Activated T-cell treated with anti-CD3 and anti-CD28 coated beads, Interleukin-2, amount 50 U/mL, for 4 hours (primary cell): ENCODE measurements at places on chromosomes 12 and 14. TPM values are rescaled to one million over a fixed set of nuclear protein-coding genes. Genes with fewer than 3 reads are reported as not detected.

ARHGEF25 gene
- 1.6 TPM for total RNA-seq

SLC5A8 gene
- not detected for total RNA-seq

LRIG3 gene
- 0.14 TPM for total RNA-seq

TIMM9 gene
- total RNA-seq = 82.7 TPM

ZNF219 gene
- total RNA-seq = 6.5 TPM

KRT3 gene
- total RNA-seq = not detected

DIO2 gene
- not detected for total RNA-seq

KRT2 gene
- not detected for total RNA-seq

OTUB2 gene
- total RNA-seq = 0.50 TPM

SETD3 gene
- 54.8 TPM for total RNA-seq

ZDHHC22 gene
- total RNA-seq = not detected
